H7 (cell line): ENCODE measurements at places on chromosomes 3 and 15.

DNA sequence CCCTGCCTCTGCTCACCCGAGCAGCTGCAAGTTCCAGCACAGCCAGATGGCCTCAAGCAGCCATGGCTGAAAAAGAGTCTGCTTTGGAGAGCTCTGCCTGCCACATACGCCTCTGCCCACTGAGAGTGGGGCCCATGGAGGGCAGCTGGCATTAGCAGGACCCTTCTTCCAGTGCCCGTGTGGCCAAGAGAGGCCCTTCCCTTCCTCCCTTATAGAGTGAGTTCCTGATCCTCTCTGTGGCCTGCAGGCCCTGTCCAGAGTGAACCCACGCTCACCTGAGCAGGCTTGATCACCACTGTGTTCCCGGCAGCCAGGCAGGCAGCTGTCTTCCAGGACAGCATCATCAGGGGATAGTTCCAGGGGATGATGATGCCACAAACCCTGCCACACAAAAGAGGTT is 41.4 kb upstream of the SLC41A3 start:
- no peak for DNase-seq

DNA sequence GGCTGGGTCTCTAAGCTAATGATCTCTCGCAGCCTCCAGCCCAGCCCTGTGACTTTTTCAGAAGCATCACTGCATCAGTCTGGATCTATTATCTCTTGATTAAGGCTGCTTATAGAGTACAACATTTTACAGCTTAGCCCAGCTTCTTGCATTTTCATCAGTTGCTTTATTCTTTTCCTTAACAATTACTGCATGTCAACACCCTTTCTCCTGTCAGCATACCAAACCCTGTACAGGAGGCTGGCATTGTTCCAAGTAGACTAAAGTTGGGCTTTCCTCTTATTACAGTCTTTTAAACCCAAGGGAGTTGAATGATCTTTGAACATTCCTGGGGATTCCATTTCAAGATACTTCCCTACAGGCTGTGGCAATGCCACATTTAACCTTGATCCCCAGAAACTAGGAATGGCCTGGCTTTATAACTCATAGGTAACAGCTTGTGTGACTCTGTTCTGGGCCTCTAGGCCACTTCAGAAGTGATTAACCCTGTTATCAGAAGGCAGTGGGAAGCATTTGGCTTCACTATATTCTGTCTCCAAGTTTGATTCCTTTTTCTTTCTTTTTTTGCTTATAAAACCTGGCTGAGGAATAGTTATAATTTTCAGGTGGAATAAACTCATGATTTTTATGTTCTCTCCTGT is 182.9 kb downstream of the KCNMB2 start:
- no peak for DNase-seq

DNA sequence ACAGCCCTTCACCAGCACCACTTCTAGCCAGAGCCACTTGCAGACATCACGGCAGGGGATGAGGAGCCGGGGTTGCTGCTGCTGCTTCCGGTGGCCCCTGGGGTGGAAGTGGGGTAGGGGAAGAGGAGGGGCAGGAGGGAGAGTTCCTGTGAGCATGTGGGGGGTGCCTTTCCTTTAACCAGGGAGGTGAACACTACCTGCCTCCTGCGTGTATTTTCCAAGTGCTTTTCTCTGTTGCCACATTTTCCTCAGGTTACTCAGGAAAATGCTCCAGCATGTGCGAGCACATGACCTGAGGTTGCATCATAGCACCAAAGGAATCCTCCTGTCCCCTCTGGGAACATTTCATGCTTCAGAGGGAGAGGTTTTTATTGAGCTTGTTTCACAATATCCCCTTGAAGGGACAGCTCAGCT is 12.2 kb upstream of the SACM1L start:
- peak; percentile 40 for DNase-seq

- no peak for DNase-seq
Measured at GRCh38 chr3:40911928-40912327, 287.4 kb upstream of the CTNNB1 start.

DNA sequence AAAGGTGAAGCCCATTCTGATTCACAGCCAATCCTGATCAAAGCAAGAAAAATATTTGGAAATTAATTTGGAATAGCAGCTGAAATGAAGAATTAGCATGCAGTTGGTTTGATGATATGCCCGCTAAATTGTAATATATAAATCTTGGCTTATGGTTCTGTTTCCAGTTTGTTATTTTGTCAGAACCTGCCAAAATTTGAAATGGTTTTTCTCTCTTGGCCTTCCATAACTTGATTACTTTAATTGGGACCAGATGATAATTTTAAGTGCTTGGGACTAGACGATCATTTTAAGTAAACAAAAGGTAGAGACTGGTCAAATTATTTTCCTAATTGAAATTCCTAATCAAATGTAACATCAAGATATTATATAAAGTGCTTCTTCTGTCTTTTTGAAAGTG is 842.4 kb downstream of the TBL1XR1 start:
- no peak for DNase-seq

GRCh38 chr3:134334901-134335280 is 39.4 kb downstream of the AMOTL2 start:
- no peak for DNase-seq

- DNase-seq, result no peak
Measured at GRCh38 chr15:67199881-67200763, 54.3 kb downstream of the AAGAB start.

DNA sequence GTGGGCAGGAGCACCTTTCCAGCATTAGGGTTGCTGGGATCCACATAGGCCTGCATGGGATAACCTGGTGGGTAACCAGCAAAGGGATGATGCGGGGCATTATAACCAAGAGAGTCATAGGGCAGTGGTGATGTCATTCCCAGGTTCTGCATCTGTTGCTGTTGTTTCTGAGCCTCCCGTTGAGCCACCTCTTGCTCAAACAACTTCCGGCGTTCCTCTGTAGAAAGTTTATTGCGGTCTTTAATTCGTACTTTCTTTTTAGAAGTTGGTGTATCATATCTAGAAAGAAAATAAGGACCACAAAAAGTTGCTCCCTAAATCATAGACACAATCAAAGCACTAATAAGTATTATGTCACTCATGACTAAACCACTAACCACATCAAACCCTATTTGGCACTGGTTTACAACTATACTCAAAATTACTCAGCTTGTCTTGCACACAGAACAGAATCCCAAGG is 77.8 kb downstream of the NBEAL2 start:
- no peak for DNase-seq

DNA sequence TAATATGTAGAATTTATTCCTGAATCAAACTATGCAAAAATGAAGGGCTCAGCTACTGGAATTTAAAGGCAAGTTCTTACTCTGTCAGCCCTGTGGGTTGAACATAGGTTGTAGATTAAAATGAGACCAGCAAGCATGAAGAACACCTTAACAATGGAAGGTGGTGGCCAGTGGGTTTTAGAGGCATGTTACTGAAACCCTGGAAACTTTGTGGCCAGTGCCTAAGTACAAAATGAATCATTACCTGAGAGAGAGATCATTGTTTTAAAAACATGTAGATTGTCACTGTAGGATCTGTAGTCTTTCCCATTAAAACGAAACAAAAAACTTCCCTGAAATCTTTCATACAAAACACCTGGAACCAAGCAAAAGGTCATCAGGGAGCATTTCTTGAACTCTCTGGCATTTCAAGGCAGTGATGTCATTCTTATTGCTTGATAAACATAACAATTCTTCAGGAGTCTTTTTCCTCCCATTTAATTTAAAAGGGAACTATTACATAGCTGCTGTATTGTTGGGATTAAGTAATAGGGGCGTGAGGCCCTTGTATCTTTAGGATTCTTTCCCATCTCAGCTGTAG is 51.8 kb downstream of the TMEM108 start:
- no peak for DNase-seq
